Memory B cell (primary cell): ENCODE measurements at places on chromosomes 5 and 9.

- no peak for DNase-seq
These were observed 20.3 kb downstream of the ZDHHC11B start for GRCh38 chr5:763998-764781.

DNA sequence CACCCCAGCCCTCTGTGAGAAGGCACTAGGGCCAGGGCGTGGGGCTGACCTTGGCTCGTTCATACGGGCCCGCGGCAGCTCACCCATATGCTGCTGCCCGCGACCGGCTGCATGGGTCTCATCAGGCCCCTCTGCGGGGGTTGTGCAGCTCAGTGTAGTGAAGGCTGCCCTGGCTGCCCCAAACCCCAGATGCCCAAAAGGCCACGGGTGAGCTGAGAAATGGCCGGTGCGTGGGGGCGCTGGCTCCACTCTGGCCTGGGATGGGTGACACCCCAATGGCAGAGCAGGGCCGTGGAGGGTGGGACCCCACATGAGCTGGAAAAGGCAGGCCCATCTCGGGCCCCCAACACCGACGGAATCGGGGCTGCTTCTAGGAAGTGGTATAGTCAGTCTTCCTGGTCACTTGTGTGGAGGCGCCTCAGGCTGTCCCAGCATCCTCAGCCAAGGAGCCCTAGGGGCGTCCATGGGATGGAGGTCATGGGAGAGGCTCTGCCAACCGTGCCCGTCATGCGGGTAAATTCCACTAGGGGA lies 19.4 kb upstream of the LRRC14B start:
- no peak for DNase-seq

GRCh38 chr5:2588850-2589501 lies 162.5 kb downstream of the IRX2 start:
- no peak for DNase-seq

DNA sequence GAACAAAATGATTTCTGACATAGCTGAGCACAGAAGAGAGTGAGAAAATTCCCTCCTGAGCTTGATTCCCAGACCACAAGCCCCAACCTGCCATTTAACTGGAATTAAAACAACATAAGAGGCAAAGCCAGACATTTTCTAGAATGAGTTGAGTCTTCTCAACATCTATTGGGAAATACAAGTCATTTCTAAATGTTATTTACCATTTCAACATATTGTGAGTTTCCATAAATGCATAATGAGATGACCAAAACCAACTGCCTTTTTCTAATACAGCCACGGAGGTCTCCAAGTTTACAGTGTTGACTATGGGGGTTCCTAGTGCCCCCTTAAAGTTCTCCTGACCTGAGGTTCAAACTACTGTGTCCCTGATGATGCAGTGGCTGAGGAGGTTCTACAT lies 20.0 kb downstream of the SH3TC2 start:
- DNase-seq = no peak

DNA sequence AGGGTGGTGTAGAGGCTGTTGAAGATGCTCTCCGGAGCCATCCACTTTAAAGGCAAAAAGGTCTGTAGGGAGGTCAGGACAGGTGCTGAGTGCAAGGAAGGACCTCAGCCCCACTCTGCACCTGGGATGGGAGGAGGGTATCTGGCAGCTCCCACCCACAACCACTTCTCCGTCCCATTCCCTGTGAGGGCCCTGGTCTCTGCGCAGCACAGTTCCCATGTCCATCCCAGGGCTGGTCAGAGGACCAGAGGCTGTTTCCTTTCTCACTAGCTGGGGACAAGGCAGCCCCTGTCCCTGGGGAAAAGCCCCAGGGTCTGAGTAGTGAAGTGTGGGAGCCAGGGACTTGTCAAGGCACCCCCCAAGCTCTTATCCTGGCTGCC lies 33.7 kb upstream of the CSF1R start:
- no peak for DNase-seq

- no peak for DNase-seq
These were observed 45.3 kb downstream of the PTPN3 start for GRCh38 chr9:109452761-109453160.
